ENCODE measurements at places on chromosomes 2 and 18. TPM values are rescaled to one million over a fixed set of nuclear protein-coding genes. Genes with fewer than 3 reads are reported as not detected.

DYSF gene
- 3.1 TPM for polyA plus RNA-seq

HTRA2 gene
- 46.9 TPM for polyA plus RNA-seq

CNGA3 gene
- polyA plus RNA-seq: not detected

POU3F3 gene
- 0.74 TPM for polyA plus RNA-seq

TFPI gene
- polyA plus RNA-seq: 93.1 TPM

DNA sequence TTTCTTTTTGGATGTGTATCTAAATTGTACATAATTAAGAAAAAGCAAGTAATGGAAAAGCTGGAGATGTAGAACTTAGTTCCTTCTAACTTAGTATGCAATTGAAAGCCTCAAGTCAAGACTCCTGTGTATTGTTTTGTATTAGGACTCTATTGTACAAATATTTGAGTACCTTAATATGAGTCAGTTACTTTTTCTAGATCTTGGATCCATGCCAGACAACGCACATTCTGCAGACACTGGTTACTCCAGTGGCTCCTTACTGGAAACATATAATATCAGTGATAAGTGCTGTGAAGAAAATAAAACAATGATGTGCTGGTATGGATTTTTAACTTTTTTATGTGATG lies 1.5 kb downstream of the SLC39A10 start:
- DNase-seq: no peak

DNA sequence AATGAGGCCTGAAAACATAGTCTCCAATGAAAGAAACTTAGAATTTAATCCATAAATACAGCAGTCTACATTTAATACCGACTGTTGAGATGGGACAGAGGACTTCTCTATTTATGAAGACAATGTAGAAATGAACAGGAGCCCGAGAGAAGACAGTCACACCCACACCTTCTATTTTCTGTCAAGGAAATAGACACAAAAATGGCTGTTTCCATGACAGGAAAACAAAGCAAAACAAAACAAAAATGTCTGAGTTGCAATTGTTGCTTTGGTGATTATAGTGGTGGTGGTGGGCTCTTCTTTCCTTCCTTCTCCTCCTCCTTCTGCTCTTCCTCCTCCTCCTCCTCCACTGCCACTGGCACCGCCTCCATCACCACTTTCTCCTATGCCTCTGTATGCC lies 72.3 kb upstream of the CCDC68 start:
- no peak for DNase-seq

- DNase-seq: no peak
Measured at GRCh38 chr2:26588576-26588975, 52.6 kb downstream of the CIB4 start.

DNA sequence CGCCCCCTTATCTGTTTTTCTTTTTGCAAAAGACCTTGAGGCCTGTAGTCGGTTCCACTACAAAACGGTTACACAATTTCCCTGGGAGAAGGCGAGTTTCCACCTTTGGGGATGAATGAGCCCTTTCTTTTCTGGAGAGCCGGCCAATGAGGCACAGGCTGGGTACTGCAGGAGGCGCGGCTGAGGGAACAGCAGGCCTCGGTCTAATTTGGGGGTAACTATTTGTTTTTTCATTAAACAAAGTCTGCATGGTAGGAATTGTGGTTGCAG lies 129.2 kb downstream of the MYCN start:
- DNase-seq: no peak

GRCh38 chr2:126849486-126849885 lies 49.2 kb upstream of the TEX51 start:
- peak; percentile 43 for DNase-seq

DNA sequence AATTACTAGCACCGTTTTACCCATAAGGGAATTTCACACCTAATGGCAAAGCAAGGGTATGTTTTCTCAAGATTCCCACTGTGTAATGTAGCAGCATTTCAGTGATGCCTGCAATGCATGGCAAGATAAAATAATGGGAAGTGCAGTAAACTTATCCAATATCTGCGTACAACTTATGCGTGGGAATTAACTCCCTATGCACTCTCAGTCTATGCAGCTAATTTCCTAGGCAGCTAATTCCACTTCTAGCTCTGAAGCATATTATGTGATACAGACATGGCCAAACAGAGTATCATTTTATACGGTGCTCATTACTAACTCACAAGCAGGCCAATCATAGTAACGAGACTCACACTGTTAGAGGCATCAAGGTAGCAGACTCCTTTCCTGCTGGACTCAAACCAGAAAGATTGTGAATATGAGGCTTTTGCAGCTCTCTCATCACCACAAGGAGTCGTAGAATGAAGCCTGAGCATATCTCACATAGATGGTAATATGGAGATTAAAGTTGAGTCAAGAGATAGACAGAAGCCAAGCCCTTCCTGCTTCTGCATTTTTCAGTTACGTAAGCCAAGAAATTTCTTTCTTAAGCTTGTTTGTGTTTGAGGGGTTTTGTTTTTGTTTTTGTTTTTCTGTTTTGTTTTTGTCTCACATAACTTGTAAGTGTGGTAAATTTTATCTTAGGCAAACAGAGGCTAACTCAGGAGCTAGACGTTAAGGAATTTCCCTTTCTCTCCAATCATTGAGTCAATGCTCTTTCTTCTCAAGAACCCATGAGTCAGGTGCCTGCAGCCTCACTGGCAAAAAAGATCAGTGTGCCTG lies 34.8 kb upstream of the ITGAV start:
- DNase-seq: no peak

- no peak for DNase-seq
Measured at GRCh38 chr2:224946895-224947294, 95.4 kb downstream of the DOCK10 start.

- DNase-seq: no peak
Measured at GRCh38 chr2:129751409-129751808, 228.1 kb upstream of the RAB6C start.

DNA sequence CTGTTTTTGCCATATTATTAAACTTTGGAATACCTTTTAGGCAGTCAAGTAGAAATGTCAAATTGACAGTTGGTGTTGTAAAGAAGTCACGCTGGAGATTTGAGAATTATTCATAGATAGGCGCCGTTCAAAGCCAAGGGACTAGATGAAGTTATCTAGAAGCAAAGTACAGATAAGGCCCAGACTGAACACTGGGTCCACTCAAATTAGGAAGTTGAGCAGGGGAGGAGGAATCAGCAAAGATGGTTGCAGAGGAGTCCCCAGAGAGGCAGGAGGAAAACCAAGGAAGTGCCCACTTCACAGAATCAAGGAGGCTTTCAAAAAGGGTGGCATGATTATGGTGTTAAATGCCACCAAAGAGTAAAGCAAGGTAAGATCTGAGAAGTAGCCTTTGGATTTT lies 9.6 kb upstream of the ALS2 start:
- DNase-seq: no peak

DNA sequence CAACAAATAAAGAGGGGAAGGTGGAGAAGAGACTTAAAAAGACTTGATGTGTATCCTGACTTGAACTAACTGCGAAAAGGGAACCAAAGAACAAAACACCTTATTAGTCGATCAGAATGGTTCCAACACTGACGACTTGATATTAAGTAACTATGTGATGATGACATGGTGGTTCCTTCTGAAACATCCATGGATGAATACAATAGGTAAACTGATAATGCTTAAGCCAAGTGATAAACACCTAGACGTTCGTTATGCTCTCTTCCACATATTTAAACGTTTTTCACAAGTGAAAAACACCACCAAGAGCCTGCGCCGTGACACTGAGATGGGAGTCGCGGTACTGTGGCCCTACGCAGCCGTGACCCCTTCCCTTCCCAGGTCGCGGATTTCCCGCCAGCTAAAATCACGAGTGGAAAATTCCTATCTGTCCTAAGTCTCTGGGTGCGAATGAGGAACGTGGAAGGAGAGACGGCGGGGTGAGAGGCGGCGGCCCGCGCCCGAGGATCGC lies 797 bp downstream of the TTC32 start:
- DNase-seq: no peak

DNA sequence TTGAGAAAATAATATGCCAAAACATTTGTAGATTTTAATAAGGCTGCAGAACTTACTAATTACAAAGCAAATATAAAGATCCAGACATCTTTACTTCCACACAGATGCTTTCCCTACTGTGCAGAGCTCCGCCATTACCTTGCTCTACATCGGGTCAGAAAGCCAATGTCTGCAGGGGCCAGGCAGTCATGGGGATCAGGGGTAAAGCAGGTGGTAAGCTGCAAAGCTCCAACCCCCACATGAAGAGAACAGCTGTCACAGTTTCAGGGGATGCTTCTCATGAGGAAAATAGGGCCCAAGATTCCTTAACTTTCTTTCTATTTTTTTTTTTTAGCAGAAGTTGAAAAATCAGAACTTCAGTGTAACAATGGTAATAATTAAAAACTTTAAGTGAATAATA lies 102.7 kb downstream of the DCC start:
- no peak for DNase-seq

DNA sequence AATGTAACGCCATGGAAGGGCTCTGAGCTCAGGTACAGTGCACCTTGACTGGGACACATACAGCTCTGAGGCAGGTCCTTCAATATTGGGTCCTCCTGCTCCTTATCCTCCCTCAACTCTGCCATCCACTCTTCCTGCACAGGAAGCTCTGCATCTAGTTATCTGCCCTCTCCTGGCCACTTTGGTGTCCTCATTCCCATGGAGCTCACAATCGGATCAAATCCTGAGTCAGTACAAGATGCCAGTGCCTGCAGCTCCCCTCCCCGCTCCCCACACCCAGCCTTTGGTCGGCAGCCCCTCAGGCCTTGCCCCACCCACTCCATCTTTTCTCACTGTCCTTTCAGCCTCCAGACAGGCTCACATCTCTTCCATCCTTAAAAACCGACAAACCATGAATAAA lies 58.0 kb downstream of the LRRFIP1 start:
- no peak for DNase-seq

- no peak for DNase-seq
Measured at GRCh38 chr2:48736251-48736650, 19.3 kb downstream of the LHCGR start.

DNA sequence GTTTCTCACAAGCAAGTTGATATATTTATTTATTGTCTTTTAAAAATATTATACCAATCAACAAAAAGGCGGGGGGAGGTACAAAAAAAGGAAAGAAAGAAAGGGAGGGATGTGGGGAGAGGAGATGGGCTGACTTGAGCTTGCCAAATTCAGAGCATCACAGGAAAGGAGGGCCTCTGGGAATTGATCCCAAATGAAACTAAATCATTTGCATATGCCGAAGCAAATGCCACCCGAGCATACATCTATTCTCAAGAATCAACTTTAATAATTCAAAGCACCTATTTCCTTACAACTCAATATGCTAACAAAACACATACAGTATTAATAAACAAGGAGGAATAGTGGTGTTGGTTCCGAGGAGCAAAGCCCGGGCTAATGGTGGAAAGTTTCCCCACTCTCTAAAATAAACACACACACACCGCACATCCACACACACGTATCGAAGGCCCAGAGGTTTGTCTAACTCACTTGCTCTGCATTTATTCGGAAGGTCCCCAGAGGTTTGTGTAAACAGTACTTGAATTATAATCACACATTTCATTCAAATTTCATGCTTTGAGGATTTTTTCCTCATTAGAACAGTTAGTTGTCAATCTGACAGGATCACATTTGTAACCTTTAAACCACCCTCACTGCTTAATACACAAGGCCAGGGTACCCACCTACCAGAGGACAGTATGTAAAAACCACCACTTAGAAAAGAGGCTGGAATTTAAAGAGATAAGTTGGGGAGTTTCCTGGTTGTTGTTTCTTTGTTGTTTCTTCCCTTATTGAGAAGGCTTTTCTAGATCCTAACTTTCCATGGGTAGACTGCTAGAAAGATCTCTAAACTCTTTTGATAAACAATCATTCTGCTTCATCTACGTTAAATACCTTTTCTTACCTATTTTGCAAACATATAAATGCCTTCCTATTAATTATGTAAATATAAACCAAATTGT lies 264.7 kb downstream of the TCF4 start:
- no peak for DNase-seq

DNA sequence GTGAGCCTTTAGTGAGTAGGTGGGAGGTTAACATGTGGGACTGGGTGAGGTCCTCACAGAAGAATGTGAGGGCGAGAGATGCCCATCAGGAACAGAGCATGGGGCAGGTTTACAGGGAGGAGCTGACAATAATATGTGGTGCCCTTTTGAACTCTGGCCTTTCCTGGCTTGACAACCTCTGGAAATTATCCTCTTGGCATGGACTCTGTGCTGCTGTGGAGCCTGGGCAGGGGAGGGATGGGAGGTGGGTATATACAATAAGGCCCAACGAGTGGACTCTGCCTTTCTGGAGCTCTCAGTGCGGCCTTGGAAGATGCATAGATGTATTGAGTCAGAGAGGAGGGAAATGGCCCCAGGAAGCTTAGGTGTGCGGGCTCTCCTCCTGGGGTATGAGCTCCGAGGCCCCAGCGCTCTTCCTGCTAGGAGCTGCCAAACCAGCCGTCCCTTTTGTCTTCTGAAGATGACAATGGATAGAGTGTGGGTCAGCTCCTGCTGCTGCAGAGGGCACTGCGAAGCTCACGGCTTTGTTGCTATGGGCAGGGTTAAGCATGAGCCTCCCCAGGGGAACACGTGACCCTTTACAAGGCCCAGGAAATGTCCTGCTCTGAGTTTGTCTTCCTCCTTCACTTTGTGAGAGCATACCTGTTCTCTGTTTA lies 8.7 kb upstream of the PSD4 start:
- no peak for DNase-seq

DNA sequence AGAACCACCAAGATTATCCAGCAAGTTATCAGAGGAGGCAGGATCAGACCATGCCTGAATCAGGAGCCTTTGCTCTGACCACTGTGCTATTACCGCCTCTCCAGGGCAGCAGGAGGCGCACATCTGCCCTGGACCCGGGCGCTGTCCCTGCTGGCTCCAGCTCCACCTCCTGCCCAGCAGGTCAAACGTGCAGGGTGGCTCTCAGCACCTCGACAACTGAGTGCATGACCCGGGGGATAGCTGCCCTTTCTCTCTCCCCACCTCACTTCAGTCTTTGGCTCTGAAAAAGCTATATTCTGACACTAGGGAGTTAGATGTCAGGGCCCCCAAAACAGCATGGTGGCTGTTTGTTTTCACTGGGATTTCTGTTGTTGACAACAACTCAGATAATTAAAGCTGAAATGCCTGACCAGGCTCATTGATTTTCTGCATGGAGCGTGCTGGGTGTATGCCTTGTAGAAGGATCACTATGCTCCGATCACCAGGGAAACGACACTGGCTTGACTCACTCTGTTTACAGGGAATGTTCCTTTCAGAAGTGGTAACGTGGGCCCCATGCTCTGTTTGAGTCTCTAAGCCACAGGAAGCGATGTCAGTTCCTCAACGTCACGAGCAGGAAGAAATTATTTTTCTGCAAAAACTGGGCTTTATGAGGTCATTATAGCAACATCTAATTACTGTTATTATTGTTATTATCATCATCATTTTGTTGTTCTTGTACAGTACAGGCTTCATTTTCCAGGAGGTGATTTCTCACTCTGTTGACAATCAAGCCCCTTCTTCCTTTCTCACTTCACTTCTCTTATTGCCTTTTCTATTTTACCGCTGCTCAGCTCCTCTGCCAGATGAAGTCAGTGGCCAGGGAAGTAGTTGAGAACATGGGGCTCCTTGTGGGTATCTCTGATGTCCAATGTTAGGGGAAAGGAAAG lies 125.6 kb downstream of the PLB1 start:
- peak; percentile 92 for DNase-seq

GRCh38 chr2:39603436-39603835 lies 62.3 kb upstream of the TMEM178A start:
- DNase-seq: no peak

GRCh38 chr18:7544686-7545085 lies 22.4 kb upstream of the PTPRM start:
- DNase-seq: no peak
